ENCODE measurements at places on chromosomes 1 and 21.

- no peak for DNase-seq
Observed at GRCh38 chr1:235102259-235102582, 26.4 kb downstream of the TOMM20 start.

DNA sequence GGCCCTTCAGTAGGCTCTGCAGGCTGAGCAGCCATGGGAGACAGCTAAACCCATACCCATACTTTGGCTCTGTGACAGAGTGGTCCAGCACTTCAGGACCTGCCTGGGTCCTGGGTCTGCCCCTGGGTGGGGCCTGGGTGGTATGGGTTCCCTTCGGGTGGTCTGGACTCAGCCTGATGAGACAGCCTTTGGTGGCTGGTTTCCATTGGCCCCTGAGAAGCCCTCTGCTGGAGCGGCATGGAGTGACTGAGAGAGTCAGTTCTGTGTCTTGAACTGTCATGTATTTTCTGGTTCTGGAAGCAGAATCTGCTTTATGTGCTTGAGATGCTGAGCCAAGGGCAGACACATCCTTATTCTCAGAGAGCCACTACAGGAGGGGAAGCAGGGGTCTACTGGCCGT is 31.3 kb upstream of the KCNA2 start:
- no peak for DNase-seq

GRCh38 chr1:96660503-96660902 is 61.1 kb upstream of the PTBP2 start:
- DNase-seq, result no peak

GRCh38 chr1:226209307-226210059 is 14.0 kb upstream of the MIXL1 start:
- no peak for DNase-seq

DNA sequence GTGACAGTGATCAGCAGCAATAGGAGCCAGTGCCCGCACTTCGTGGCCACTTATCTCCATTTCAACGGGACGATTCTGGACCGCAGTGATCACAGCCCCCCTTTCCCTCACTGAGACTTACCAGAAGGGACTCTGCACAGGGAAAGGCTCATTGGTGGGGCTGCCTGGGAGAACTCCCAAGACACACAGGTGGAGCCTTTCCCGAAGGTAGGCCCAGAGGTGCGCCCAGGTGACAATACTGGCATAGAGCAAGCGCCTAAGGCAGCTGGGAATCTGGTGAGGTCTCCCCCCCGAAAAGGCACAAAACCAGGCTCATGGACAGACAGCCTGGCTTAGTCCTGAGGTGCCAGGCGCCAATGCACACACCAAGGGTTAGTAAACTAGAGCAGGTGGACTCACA is 318.9 kb downstream of the AJAP1 start:
- no peak for DNase-seq

DNA sequence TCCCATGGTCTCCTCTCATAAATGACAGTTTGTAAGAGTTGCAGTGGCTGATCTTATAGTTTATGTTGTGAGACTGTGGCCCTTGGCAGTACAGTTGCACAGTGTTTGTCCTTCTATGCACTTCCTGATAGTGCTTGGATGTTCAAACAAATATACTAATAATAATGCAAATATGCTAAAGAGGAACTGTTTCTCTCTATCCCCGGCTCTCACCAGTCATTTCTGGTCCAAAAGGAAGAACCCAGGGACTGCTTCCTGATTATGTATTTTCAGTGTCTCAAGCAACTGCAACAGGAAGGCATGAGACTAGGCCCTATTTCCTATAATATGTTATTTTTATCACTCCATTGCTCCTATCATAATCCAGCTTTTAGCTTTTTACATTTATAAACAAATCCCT is 17.0 kb upstream of the SUCO start:
- DNase-seq, result no peak

DNA sequence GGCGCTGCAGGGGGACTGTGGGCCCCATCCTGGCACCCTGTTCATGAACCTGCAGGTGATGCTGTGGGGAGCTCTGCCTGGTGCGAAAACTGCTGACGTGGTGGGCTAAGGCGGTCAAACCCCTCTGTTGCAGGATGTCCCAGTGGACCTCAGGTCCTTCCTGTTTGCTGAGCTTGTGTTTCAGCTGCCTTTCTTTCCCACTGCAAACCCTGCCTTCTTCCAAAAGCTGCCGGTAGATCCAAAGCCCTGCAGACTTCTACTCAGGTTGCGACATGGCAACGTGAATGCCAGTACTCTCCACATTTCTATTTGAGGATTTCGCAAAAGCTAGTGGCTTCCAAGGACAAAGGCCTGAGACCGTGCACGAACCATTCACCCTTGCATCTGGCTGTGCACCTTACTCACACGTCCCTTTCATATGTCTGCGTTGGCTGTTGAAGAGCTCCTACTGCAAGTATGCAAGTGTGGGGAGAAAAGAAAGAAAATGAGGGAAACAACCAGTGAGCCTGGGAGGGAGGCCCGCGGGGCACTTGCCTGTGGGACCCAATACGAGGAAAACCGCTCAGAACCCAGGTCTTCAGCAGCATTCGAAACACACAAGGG is 6.2 kb upstream of the RRP1 start:
- DNase-seq, result no peak

DNA sequence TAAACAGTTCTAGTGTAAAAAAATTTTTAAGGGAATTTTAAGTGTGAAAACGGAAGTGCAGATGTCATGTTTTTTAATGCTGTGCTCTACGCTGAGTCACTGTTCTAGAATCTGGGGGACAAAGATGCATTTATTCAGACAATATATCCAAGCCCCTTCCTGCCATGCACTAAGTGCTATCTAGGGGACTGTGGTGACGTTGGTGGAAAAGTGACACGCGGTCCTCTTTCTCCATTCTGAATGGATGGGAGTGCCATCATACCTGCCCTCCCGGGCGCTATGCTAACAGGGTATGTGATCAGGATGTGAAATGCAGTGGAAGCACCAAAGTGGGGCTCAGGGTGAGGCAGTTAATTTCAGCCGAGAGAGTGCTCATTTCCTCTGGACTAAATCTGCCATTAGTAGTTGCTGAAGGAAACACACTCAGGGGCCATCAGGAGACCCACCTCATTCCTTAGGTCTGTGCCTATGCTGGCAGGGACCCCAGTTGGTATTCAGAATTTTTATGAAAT is 6.6 kb downstream of the C1orf226 start:
- DNase-seq, result no peak

- DNase-seq, result no peak
Observed at GRCh38 chr1:84107955-84108354, 36.1 kb upstream of the PRKACB start.

- DNase-seq, result no peak
Observed at GRCh38 chr1:165895451-165895871, 68.0 kb downstream of the UCK2 start.

- no peak for DNase-seq
Observed at GRCh38 chr1:104807590-104807989, 1057.9 kb downstream of the AMY1C start.

DNA sequence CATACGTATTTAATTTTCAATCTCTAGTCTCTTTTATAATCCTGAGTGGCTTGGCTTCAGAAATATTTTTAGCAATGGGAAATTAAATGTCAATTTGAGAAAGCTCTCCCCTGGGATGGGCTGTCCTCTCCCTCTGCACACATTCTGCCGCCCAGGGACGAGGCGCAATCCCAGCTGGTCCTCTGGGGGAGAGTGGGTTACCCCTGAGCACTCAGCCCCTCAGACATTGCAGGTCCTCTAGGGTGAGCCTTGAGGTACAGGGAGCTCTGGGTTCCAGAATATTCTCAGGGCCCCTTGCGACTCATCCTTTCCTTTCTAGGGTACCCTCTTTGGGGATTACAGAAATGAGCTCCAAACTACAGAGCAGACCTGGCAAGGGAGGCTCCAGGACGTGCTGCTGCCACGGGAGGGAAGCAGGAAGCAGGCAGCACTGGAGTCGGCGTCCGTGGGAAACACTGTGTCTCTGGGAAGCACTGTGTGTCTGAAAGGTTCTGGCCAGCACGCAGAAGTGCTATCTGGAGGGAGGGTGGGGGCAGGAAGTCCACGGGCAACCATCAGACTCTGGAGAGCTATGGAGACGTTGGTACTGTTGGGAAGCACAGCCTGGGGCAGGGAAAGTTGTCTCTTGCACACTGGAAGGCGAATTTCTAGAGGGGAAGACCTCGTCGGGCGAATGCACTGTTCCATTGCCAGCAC is 343.3 kb upstream of the VAMP3 start:
- DNase-seq, result no peak

GRCh38 chr1:163674236-163674635 is 352.5 kb downstream of the NUF2 start:
- no peak for DNase-seq

DNA sequence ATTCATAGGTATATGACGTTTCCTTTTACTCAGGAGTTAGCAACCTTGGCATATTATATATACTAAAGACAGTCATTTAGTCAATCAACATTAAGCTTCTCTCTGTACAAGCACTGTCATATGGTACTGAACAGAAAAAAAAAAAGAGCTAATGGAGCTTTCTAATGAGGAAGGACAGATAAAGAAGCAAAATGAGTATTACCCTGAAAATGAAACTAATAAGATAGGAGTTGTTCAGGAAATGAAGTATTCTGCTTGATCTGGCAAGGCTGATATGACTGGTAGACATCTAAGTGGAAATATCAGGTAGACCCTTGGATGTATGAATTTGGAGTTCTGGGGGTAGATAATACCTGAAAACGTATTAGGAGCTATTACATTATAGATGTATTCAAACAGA is 4.3 kb upstream of the IKBKE start:
- DNase-seq, result no peak

- DNase-seq, result no peak
Observed at GRCh38 chr1:30085811-30086770, 637.3 kb downstream of the MATN1 start.

GRCh38 chr1:198179556-198179981 is 22.8 kb downstream of the NEK7 start:
- no peak for DNase-seq

GRCh38 chr1:202010180-202011015 is at the start of gene ELF3:
TSS of gene ELF3 (plus strand) at chr1:202010587. CDS start at chr1:202011137, 550 bp downstream.
- no peak for DNase-seq

GRCh38 chr1:228168563-228169270 is 3.1 kb downstream of the IBA57 start:
- DNase-seq, result no peak

GRCh38 chr1:60430375-60430774 is 356.8 kb upstream of the C1orf87 start:
- DNase-seq, result no peak

DNA sequence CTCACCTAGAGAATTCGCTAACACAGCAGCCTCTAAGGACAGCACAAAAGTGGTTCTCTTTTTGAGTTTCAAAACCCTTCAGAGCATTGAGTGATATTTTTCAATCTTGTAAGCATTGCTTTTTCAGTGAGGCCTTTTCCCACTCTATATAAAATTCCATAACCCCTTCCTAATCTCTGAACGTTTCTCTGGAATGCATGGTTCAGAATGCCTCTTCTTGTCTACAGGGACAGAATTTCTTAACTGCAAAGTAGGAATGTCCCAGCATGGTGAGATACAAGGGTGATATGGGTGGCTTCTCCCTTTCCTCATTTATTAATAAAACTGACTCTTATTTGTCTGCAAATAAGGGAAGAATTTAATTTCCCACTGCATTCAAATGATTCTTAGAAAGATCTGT is 377.9 kb downstream of the LTN1 start:
- DNase-seq, result no peak

DNA sequence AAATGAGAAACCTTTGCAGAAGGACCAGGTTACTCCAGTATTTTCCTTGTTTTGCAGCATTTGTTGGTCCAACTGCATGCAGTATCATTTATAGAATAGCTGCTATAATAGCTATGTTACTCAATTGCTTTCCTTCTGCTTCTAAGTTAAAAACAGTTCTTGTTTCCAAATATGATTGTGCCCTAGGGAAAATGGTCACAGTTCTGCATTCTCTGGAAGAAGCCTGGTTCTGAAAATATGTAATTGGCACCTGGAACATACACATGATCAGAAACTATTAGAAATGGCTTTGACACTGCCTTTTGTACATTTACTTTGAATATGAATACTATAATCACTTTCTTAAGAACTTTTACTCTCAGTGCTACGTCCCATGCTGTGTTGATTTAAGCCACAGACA is 33.6 kb downstream of the HENMT1 start:
- DNase-seq, result no peak

- no peak for DNase-seq
Observed at GRCh38 chr1:88401313-88401712, 282.8 kb upstream of the PKN2 start.

- peak; percentile 22 for DNase-seq
Observed at GRCh38 chr1:16073490-16074119, at the start of gene FAM131C. TSS of gene FAM131C (minus strand) at chr1:16073651. CDS start at chr1:16073442, 209 bp downstream.

DNA sequence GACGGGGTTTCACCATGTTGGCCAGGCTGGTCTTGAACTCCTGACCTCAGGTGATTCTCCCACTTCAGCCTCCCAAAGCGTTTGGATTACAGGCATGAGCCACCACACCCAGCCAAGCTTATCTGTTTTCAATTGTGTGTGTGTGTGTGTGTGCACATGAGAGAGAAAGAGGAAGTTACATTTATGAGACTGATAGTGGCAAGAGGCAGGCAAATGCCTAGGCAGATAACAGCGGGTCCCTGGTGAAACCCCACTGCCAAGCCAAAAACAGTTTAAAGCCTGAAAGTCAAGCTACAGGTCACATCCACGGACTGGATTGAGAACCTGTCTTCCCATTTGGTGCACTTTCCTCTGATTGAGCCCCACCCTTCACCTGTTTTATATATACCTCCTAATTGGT is 35.1 kb upstream of the IFNGR2 start:
- no peak for DNase-seq
